M059J (cell line): ENCODE measurements at places on chromosomes 4 and X. TPM values are rescaled to one million over a fixed set of nuclear protein-coding genes. Genes with fewer than 3 reads are reported as not detected.

DNA sequence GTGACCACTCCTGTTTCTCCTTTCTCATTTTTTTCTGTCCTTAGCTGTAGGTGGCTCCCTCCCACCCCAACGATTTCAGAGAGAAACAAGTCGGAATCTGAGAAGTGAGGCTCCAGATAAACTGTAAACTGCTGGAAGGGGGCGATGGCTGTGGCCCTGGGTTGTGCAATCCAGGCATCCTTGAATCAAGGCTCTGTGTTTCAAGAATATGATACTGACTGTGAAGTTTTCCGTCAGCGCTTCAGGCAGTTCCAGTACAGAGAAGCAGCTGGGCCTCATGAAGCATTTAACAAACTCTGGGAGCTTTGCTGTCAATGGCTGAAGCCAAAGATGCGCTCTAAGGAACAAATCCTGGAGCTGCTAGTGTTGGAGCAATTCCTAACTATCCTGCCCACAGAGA, 37.7 kb downstream of the ETDC start:
- no peak for DNase-seq

The SMARCAD1 gene
- 14.7 and 18.7 TPM in 2 replicates for total RNA-seq

The MAGEA11 gene
- 0.07 and 0.42 TPM in 2 replicates for total RNA-seq

GRCh38 chr4:110629780-110630687, 7.2 kb upstream of the PITX2 start:
- DNase-seq = no peak

DNA sequence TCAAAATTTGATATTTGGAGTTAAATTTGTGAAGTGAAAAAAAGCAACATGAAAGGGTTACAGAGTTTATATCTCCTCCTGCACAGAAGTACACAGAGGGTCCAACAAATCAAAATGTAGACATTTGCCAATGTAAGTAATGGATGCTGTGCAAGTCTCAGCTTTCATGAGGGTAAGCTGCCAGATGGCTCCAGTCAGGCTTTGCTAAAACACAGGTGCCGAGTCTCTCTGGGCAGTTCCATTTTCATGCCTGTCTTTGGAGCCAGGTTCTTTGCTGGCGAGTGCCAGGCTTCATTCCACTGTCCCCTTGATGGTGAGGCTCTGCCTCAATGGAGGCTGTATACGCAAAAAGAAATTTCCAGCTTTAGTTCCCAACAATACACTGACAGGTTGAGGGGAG, 27.9 kb downstream of the SLC4A4 start:
- DNase-seq = no peak

The CYLC1 gene
- not detected in 2 replicates for total RNA-seq

The DHRSX gene
- total RNA-seq = 22.2 and 24.5 TPM in 2 replicates

DNA sequence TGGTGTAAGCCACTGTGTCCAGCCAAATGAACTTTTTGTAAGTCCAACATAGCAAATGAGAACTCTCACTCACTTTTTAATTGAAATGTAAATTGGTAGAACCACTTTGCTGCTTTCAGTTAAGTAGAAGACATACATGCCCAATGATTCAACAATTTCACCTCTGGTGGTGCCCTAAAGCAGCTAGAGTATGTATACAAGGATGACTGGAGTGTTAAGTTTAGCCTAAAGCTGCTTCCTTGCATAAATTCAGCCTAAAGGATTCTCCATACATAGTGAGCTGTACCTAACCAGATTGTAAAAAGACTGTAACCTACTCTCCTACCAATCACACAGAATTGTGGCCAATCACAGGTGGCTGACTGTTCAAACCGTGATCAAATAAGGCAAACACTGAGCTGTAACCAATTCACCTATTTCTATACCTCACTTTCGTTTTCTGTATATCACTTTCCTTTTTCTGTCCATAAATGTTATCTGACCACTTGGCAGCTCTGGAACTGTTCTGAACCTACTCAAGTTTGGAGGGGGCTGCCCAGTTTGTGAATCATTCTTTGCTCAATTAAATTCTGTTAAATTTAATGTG, 39.9 kb downstream of the PDS5A start:
- DNase-seq = no peak

- no peak for DNase-seq
Measured at GRCh38 chrX:29555465-29556091, 659.8 kb upstream of the MAGEB2 start.

The EMCN gene
- 0.05 TPM in 1 of 2 replicates, not detected in the other for total RNA-seq

DNA sequence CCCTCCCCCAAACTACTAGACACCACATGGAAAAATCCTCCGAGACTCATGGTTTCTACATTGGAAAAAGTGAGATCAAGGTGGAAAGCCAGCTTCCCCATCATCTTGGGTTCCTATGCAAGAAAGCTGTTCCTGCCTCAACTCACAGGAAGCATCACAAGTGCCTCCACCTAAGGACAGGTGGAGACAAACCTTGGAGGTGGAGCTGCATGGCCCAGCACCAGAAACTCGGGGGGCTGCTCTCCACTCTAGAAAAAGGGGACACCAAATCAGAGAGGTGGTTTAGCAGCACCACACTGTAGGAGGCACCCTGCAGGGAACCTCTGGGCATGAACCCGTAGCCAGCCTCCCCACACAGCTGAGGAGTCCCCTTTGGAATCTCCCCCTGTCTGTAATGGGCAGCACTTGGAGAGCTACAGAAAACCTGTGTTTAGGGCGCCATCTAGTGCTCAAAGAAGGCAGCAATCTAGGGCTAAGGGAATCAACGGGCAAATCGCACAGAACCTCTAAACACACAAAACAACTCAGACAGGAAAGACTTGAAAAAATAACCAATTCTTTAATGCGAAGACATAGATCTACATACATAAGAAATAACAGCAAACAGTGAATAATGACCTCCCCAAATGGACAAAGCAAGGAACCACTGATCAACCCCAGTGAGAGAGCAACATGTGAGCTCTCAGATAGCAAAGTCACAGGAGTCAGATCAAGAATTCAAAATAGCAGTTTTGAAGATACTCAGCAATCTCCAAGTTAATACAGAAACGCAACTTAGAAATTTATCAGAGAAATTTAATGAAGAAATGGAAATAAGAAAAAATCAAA, 37.0 kb upstream of the ZBTB33 start:
- DNase-seq = peak; percentile 64

DNA sequence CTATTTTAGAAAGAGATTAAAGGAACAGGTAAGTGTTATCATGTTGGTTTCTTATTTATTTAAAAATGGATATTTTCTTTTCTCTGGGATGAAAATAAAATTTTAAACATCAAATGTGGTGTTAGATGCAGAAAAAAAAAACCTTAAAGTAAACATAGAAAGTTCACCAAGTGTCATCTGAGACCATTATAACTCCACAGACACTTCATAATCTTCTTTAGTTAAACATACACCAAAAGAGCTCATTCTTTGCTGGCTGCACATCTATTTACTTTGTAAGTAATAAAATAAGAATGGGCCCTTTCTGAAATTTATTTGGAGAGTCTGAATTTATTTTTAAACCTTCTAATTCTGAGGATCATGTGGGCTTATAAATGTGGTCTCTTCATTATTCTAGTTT, 460.7 kb upstream of the CTSO start:
- no peak for DNase-seq

DNA sequence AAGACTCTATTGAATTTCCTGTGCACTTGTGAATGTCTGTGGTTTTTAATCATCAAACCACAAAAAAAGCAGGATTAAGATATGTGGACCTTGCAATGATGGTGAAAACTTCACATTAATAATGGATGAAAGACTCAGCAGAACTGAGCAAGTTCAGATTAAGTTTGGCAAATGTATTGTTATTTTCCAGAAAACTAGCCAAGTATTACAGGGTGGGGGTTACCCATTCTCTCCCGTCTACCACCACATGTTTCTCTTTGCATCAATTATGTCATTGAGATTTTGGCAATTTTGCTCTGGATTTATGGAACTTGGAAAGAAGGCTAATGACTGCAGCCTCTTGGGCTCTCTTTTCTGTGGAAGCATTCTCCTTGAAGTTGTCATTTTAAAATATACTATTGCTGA, 577.1 kb downstream of the ANKRD50 start:
- peak; percentile 71 for DNase-seq

The NOX1 gene
- total RNA-seq = not detected in 2 replicates

- DNase-seq = no peak
Measured at GRCh38 chr4:159370286-159370685, 267.4 kb downstream of the RAPGEF2 start.

GRCh38 chrX:130523460-130524394, 121.9 kb downstream of the RBMX2 start:
- peak; percentile 11 for DNase-seq

DNA sequence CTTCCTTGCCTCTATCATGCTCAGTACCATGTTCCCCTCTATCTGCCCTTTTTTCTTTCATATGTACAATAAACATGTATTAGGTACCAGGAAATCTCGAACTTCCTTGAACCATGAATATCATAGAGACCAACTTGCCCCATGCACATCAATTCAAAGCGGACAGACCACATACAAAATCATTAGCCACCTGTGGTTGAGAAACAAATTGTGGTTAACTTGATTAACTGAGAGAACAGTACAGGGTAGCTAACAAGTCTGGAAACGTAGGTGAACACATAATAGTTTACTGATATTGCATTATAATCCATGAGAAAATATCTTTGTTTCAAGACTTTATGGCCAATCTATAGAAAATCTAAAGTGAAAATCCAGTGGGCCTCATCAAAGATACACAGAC, 8.2 kb downstream of the CASP3 start:
- no peak for DNase-seq

The ZDHHC15 gene
- total RNA-seq = 0.02 TPM in 1 of 2 replicates, not detected in the other

The QRFPR gene
- not detected in 2 replicates for total RNA-seq

GRCh38 chrX:18973527-18974192, 10.3 kb downstream of the PHKA2 start:
- DNase-seq = peak; percentile 8

GRCh38 chr4:185016946-185017758, 1.1 kb upstream of the HELT start:
- DNase-seq = no peak

DNA sequence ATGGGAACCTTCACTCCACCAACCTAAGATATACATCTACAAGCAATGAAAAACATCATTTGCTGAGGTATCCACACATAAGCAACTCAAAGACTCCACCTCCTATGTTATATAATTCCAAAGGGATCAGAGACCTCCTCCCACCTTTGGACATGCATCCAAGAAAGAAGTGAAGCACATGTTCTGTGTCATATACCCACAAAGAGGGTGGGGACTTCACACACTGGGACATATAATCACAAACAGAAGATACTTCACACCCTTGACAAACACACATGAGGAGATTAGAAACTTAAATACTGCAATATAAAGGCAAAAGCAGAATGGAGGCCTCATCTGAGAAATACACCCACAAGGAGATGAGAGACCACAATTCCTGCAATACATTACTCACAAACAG, 25.4 kb downstream of the SUV39H1 start:
- DNase-seq = no peak

DNA sequence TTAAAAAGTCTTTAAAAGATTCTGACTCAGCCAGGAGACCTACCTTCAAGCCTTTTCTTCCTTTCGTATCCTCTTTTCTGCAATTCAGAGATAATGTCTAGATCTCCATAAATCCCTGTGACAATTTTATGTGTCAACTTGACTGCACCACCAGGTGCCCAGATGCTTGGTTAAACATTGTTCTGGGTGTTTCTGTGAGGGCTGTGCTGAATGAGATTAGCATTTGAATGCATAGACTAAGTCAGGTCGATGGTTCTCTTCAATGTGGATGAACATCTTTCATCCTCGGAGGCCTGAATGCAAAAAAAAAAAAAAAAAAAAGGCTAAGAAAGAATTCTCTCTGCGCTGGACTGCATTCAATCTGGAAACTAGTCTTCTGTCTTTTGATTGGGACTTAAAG, 1082.7 kb downstream of the NLGN4X start:
- no peak for DNase-seq

DNA sequence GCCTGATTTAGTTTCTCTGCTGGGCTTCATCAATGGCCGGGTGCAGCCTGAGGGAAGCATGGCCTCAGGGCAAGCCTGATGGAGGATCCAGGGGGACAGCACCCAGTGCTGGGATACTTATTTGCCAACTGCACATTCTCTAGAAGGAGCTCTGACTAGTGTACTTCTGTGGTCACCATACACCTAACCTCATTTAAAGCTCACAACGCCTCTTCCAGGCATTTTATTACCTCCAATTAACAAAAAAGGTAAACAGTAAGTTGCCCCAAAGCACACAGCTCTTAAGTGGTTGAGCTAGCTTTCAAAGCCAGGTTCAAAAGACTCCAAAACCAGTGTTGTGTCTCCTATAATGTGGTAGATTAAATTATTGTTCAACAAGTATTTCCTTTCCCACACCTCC, 26.8 kb upstream of the ATXN3L start:
- no peak for DNase-seq

GRCh38 chrX:28351801-28352200, 235.4 kb upstream of the IL1RAPL1 start:
- DNase-seq = no peak

- no peak for DNase-seq
Measured at GRCh38 chr4:74990276-74990875, 57.5 kb downstream of the PARM1 start.

The RADX gene
- 0.32 TPM in 1 of 2 replicates, not detected in the other for total RNA-seq

- no peak for DNase-seq
Measured at GRCh38 chr4:7159923-7160322, 32.4 kb upstream of the SORCS2 start.

DNA sequence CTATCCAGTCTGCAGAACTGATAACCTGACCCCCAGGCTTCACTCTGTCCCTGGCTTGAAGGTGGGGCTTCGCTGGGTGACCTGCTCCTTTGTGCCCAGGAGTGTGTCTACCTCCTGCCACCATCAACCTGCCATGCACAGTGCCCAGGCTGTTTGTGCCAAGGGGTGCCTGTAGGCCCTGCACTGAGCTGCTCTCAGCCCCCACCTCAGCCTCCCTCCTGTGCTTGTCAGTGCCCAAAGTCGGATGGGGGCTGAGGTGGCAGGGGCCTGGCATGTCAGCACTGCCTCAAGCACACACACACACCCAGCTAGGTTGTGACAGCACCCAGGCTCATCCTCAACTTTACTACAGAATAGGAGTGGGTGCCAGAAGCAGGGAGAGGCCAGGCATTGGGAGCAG, 23.5 kb downstream of the SPCS3 start:
- DNase-seq = no peak

DNA sequence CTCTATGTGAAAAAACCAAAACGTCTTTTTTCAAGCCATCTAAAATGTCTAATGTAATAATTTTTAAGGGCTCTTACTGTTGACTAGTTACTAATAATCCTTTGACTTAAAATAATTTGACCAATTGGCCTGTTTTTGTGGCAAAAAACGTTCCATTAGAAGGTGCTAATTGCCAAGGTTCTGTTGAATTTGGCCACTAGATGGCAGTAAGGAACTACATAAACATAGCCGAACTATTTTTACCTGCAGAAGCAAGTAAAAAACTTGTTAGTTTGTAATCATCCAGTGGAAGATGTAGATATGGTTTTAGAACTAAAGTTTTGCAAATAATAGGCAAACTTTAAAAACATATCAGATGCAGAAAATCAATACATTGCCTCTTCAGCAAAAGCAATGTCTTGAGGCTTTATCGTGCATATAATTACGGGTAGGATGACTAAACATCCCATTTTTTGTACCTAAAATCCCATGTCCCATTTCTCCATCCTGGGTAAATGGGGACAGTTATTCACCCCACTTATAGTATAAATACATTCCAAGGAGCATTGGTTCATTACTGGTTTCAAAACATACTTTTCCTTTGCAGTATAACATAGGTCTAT, 57.6 kb downstream of the PROM1 start:
- DNase-seq = peak; percentile 50
